ENCODE measurements at places on chromosomes 6 and 20.
A peak's percentile ranks its signal among the peaks of the same experiment; 100 is the strongest.

DNA sequence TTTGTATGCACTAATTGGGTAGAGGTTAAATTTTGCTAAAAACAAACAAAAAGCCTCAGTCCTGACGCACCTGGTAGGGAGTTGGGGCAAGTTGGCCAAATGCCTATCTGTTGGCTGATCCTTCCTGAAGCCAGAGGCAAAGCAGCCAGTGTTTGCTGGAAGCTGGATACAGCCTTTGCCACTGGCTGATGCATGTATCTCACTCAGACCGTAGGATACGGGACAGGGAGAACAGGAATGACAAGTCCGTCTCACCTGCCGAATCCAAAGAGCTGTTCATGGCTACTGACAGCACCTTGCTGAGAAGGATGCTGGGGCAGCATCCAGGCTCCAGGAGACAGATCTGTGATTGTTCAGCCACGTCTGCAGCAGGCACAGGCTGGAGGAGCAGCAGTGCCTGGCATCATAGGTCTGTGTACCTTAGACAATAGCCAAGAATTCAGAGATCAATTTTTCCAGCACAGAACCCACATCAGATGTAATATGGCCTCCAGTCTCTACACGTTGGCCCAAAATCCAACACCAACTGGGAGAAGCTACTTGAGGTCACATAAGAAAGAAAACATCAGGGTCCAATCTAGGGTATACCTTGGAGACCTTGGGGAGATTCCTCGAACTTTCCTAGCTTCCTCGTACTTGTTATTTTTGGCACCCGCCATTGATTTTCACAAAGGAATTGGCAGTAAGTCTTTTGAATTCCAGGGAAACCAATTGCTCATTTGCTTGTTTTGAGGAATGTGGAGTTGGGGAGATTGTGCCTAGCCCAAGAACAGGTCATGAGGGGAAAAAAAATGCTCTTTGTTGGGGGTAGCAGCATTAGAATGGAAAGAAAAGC lies 108.5 kb upstream of the ARMC2 start:
- DNase-seq = no peak

GRCh38 chr6:26104457-26105108 lies 17.4 kb downstream of the HFE start:
- DNase-seq = peak; percentile 71

GRCh38 chr6:90818163-90818562 lies 231.3 kb upstream of the MAP3K7 start:
- DNase-seq = no peak

DNA sequence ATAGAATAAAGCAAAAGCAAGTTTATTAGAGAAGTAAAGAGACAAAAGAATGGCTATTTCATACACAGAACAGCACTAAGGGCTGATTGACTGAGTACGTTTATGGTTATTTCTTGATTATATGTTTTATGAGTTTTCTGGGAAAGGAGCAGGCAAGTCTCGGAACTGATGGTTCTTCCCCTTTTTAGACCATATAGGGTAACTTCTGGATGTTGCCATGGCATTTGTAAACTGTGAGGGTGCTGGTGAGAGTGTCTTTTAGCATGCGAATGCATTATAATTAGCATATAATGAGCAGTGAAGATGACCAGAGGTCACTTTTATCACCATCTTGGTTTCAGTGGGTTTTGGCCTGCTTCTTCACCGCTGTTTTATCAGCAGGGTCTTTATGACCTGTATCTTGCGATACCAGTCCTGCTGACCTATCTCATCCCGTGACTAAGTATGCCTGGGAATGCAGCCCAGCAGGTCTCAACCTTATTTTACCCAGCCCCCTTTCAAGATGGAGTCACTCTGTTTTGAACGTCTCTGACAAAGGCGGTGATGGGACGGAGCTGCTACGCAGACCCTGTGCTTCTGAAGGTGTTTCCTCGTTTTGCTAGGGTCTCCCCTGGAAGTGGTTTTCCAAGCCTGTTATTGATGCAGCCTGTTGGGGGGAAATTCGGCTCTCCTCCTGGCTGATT lies 45.4 kb upstream of the BMP6 start:
- no peak for DNase-seq

DNA sequence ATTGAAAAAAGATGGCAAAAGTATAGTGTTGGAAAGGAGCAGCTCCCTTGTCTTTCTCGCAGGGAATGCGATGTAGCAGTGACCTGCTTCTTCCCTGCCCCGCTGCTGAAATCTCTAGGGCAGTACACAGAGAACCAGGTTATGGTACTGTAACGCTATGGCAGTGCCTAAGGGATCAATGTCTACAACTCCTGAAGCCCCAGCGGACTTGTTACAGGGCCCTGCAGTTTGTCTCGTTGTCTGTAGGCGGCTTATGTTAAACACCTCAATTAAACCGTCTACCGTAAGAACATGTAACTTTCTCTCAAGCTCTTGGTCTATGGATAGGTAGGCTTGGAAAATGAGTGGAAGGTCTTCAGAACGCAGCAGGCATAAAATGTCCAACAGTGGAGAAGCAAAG lies 44.8 kb upstream of the SLC17A4 start:
- DNase-seq = no peak

DNA sequence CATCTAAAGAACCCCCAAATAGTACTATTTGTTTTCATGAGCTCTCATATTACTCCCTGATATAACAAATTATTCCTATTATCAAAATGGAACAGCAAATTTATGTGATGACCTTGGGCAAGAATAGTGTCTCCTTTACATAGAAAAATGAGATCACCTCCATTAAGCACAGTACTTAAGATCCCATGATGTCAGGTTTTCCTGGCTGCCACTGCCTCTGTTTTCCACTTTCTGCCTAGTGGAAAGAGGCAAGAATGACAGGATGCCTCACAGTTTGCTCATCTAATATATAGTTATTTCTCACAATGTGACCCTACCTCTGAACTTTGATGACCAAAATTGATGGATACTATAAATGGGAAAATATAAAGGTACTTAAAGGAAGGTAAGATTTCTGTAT lies 260.1 kb upstream of the SGK1 start:
- DNase-seq = no peak

DNA sequence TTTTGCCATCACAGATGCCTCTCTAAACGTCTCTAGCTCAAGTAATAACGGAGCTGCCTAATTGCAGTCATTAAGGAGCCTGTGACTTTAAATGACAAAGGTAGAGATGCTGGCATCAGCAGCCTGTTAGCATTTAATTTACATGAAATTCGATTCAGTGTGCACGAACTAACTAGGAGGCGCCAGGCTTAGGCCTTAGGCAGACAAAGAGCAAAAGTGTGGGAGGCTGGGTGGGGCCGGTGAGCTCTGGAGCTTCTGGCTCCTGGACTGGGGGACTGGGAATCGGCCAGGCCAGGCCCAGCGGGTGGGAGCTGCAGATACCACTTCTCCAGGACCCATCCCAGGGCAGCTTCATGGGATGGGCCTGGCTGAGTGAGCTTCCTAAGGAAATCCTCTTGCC lies 170.0 kb upstream of the AGPAT4 start:
- DNase-seq = no peak

- no peak for DNase-seq
These were observed 94.7 kb downstream of the TMEM170B start for GRCh38 chr6:11632231-11632630.

DNA sequence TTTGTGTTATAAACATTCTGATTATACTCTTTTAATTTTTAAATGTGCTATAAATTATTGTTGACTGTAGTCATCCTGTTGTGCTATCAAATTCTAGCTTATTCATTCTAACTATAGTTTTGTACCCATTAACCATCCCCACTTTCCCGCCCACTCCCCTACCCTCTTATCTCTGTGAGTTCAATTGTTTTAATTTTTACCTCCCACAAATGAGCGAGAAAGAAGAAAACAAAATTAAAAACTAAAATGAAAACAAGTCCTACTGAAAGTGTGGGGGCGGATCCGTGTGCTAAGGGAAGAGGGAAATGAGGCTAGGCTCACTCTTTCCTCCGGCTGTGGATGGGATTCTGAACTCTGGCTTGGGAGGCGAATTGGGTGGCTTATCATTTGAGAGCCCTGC lies 6.6 kb upstream of the ZNF831 start:
- no peak for DNase-seq

DNA sequence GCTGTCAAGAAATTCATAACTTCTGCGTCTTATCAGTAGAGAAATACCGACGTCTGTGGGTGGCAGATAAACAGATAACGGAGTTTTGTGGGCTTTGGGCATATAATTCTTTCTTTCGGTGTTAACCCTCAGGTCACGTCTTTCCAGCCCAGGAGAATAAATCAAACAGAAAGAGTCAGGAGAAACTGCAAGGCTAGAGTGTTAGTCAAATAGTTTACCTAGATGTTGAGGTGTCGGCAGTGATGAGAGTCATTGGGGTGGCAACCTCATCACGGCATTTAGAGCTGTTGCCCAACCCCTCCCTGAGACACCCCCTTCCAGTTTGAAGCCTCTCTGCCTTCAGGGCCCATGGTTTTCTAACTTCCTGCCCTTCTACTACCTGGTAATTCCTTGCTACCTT lies 49.5 kb downstream of the ADTRP start:
- DNase-seq = no peak

GRCh38 chr6:157800420-157801237 lies 22.4 kb upstream of the SNX9 start:
- no peak for DNase-seq

- no peak for DNase-seq
These were observed 43.6 kb downstream of the ADGRF1 start for GRCh38 chr6:46998436-46999017.

DNA sequence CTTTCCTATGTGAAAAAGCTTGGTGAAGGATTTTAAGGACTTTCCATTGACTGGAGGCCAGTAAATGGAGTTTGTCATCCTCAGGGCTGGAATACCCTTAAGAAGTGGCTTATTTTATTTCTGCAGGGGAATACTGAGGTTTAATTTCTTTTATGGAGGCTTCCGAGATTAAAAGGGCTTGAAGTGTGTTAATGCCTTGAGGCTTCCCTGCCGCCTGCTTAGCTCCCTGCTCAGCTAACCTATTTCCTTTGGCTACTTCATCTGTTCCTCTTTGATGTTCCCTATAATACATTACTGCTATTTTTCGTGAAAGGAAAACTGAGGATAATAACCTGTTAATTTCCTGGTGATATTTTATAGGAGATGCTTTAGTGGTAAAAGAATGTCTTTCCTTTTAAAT lies 44.2 kb downstream of the HLA-DPB1 start:
- no peak for DNase-seq

- no peak for DNase-seq
These were observed 314 bp downstream of the FARS2 start for GRCh38 chr6:5261545-5262109.

GRCh38 chr6:107173779-107174178 lies 58.5 kb upstream of the BEND3 start:
- no peak for DNase-seq

- peak; percentile 75 for DNase-seq
These were observed 41.1 kb upstream of the PTGIS start for GRCh38 chr20:49608752-49609670.

GRCh38 chr6:76441875-76442274 lies 369.4 kb upstream of the IMPG1 start:
- DNase-seq = no peak

- DNase-seq = no peak
These were observed 332.1 kb downstream of the UTRN start for GRCh38 chr6:144617191-144617590.

GRCh38 chr20:54048891-54049545 lies 21.4 kb downstream of the BCAS1 start:
- no peak for DNase-seq

- DNase-seq = no peak
These were observed 50.0 kb downstream of the GJA10 start for GRCh38 chr6:89944181-89944755.

DNA sequence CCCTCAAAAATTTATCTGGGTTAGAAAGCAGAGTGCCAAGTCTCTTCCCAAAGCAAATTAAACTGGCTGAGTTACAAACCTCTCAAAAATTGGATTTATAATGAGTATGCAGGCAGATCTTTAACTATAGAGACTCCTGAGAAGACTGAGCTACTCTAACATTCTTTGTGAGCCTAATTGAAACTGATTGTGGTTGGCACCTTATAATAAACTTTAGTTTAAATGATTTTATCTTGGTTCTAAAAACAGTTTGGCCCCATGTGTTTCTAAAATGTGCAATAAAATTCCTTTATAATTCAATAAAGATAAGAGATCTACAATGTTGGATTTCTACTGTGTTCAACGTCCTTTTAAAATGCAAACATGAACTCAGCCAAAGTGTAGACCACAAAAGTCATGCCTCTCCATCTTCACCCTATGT lies 480.2 kb upstream of the RNF217 start:
- DNase-seq = no peak

DNA sequence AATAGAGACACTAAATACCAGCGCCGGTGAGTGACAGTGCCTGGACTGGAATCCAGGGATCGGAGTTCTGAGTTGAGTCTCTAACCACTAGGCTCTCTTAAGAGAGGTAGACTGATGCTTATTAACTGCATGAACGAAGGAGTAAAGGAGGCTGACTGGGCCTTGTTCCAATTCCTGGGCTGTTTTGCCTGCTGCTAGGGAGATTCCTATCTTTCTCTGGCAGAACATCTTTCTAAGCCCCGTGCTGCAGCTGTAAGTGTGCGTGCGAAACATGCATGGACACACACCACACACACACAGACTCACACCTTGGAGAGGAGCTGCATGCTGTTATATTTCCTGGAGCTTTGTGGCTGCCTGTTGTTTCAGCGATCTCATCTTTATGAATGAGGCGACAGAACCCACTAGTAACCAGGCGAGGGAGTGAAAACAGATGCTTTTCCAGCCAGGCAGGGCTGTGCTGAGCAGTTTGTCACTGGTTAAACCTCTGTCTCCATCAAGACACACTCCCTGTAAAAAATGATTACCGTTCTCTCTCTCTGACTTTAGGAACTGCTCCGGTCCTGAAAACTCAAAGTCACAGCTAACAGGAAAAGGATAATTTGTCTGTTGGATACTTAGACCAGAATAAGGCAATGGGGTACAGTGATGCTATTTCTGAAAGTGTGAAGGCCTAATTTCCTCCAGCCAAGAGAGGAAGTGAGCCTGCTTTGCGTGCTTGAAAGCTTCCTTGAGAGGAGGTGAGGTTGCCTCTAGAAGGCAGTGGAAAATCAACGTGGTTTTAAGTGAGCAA lies 157.4 kb upstream of the ZNF217 start:
- peak; percentile 65 for DNase-seq

- no peak for DNase-seq
These were observed 91.4 kb upstream of the AFDN start for GRCh38 chr6:167735084-167735950.

DNA sequence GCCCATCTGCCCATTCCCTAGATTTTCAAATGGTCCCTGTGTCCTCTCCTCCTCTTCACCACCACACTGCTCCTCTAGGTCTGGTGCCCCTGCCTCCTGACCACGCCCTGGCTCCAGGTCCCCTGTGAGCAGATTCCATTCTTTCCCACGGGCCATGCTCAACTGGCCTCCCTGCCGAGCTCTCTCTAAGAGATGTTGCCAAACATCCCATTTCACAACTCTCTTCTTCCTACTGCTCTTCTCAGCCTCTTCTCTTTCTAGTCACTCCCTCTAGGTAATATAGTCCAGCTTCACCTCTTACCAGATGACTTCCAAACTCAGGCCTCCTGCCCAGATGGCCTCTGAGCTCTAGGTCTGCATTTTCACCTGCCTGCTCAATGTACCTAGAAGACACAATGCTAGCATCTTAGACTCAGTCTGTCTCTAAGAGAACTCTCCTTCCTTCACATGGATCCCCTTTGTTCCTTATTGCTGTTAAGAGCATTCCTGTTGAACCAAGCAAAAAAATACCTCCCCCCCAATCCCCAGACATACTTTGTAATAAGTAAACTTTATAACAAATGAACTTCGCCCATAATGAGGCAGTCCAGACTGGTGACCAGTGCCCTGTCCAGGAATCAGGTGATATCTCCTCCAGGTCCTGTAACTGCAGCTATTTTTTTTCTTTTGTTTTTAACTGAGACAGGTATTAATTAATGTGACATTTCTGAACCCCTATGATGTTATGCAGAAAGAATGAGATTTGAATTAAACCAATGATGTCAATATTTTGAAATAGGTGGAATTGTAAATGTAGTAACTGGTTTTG lies 79.0 kb downstream of the LYRM4 start:
- no peak for DNase-seq
